Breast epithelium (tissue), 4 donors: ENCODE measurements at places on chromosomes 3 and 15.

GRCh38 chr15:54082836-54083492 lies 104.7 kb downstream of the UNC13C start:
- no peak for DNase-seq

DNA sequence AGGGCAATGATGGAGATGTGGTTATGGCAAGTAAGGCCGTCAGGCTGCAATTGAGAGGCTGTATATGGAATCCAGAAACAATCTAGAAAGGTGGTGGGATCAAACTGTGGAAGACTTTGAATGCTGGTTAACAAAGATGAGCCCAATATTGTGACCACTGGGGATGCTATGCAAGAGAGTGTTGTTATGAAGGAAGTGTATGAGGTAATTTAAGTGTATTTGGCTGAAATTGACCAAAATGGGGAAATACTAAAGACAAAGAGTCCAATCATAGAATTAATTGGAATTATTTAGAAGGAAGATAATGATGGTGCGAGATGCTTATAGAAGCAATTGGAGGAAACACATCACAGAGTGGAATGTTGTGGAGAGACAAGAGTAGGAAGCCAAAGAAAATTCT lies 24.5 kb downstream of the BTLA start:
- no peak for DNase-seq

DNA sequence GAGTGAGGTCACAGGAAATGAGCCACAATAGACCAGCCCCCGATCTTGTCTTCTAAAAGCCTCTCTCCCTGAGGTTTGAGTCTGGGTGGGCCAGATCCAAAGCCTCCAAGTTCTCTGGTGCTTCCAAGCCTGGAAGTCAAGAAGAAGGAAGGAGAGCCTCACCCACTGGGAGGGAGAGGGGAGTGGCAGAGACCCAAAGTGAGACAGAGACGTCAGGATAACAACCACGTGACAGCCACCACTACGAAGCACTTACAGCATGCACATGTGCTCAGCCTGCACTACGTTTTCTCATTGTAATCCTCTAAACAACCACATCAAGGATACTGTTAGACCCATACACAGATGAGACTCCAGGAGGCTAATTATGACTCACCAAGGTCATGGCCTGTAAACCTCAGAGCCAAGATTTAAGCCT lies 197.3 kb upstream of the LINGO1 start:
- no peak for DNase-seq

DNA sequence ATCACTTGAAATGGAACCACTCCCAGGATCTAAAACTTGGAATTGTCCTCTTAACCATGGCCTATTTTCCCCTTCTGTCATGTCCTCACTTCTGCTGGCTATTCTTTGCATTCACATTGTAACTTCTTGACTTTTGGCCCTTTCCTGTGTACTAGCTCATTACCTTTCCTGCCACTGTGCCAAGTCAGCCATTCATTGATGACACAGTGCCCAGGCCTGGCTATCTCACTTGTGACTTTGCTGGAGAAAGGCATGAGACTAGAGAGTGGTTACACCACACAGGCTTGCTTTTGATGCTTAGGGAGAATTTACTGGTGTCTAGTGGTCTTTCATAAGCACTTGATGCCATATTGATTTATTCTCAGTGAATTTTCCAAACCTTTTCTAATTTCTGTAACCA lies 101.1 kb downstream of the NR1D2 start:
- no peak for DNase-seq

DNA sequence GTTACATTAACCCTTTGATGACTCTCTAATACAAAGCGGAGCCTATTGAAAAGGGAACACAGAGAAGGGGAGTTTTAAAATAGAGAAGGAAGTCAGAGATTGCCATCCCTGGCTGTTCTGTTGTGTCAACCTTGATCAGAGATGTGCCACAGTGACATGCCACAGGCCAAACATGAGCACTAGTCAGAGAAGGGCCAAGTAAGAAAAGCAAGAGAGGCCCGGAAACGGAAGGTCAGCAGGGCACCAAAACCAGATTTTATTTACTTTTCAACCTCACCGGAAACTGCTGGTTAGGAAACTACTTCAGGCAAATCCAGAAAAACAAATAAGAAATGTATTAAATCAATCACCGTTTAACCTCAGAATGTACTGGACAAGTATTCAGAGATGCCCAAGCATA lies 171.8 kb downstream of the ALCAM start:
- DNase-seq: no peak
